ENCODE measurements at places on chromosomes 13 and 19.

GRCh38 chr13:112240076-112240475 lies 136.1 kb upstream of the SPACA7 start:
- no peak for DNase-seq

GRCh38 chr19:50705422-50706019 lies 14.1 kb downstream of the SHANK1 start:
- peak; percentile 35 for DNase-seq

DNA sequence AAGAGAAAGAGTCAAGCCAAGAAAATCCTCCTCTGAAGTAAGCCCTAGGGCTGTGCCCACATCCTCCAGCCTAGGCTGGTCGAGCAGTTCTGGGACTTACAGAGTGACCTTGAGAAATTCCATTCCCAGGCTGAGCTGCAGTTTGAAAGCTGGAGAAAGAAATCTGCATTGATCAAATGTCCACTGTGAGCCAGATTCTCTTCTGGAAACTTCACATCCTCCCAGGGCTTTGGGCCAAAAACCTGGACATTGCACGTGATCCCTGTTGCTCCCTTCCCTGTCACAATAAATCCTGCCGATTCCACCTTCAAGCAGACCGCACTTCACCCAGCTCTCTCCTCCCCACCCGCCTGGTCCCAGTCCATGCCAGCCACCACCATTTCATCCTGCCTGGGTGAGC lies 15.7 kb downstream of the TMEM143 start:
- DNase-seq: no peak

DNA sequence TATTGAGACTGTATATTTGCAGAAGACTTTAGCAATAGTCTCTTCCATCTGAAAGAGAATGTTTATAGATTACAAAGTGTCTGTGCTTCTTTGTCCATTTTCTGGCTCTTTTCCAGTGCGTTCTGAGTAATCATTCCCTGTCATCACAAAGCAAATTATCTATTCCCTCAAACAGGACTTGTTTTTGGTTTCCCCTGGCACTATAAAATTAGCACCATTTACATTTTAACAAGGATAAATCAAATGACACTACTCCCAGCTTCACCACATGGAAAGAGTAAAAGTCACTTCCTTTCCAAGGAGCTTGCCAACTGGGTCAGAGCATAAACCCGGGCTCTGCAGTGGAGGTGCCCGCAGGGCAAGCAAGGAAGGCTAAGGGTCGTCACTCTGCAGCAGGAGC lies 88.1 kb downstream of the SHISA2 start:
- DNase-seq: no peak

- DNase-seq: no peak
These were observed 9.2 kb downstream of the RANBP3 start for GRCh38 chr19:5968431-5969373.

DNA sequence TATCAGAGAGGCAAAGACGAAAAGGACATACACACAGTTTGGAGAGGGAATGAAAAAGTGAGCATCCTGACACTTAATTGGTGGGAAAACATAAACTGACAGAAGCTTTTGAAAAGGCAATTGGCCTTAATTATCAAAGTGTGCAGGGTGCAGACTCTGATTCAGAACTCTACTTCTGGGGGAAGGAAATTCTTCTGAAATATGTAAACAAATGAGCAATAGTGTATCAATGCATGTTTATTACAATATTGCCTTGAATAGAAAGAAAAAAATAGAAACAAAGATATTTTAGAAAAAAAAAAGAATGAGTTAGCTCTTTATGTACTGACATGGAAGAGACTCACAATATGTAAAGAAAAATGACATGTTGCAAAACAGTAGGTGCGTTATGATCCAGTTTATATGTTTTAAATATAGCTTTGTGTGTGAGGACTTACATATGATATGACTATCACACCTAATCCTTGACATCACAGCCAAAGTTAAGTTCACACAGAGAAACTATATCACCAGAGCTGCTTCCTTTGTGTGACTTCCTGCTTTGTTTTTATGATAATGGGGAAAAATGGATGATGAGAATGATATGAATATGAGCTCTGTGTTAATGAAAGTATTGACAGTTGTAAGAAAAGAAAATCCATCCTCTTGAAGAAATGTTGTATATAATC lies 182.4 kb downstream of the KCTD12 start:
- no peak for DNase-seq

All from head of caudate nucleus (tissue), 42 donors.